ENCODE measurements at places on chromosomes 1 and 21. TPM values are rescaled to one million over a fixed set of nuclear protein-coding genes. Genes with fewer than 3 reads are reported as not detected.
A peak's percentile ranks its signal among the peaks of the same experiment; 100 is the strongest.

The COPA gene
- total RNA-seq, result 93.2 TPM

DNA sequence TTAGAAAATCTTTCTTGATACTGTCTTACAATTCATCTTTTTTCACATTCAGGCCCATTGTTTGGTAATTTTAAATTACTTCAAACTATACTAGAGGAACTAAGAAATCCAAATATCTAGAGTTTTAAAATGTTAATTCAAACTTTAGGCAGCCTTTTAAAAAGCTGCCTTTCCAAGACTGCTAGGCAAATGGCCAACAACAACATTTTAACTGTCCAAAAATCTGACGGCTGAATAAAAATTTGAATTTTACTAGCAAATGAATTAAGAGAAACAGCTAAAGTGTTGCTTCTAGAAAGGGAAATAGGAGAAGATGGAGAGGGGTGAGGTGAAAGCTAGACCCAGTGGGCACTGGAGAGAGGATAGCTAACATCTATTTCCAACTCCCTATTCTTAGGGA lies 17.2 kb downstream of the DPYD start:
- no peak for DNase-seq

- no peak for DNase-seq
Observed at GRCh38 chr21:14827468-14827867, 237.3 kb downstream of the NRIP1 start.

- peak; percentile 37 for DNase-seq
Observed at GRCh38 chr1:169696273-169697100, 14.9 kb downstream of the SELL start.

- no peak for DNase-seq
Observed at GRCh38 chr21:16420031-16420724, 690.4 kb downstream of the USP25 start.

- no peak for DNase-seq
Observed at GRCh38 chr1:54884768-54885167, 2.2 kb downstream of the DHCR24 start.

GRCh38 chr1:17883662-17884395 lies 128.7 kb downstream of the ACTL8 start:
- DNase-seq, result no peak

DNA sequence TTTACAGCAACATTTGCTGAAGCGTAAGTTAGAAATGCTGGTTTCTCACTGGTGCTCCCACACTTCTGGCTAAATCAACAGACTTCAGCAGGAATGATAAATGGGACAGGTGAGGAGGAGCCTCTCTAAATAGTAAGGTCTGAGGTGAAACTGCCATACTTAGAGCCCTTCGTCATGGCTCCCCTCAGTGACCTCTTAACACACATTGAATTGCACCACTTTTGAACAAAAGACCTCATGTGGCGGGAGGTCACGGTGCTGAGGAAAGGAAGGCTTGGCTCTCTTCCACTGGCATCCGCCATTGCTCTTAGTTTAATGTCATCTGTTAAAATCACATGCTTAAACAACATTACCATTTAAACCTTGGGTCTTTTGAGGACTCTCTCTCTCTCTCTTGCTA lies 3.4 kb downstream of the MAP3K7CL start:
- DNase-seq, result no peak

Measured in hematopoietic multipotent progenitor cell (in vitro differentiated cells).